ENCODE measurements at places on chromosomes 7 and 10.

- no peak for DNase-seq
- H3K36me3 ChIP-seq = no peaks in the 10 kb centered on the region
- H3K27ac ChIP-seq = no peak overlapping the region
Measured at GRCh38 chr7:38675494-38676106, 44.4 kb upstream of the AMPH start.

DNA sequence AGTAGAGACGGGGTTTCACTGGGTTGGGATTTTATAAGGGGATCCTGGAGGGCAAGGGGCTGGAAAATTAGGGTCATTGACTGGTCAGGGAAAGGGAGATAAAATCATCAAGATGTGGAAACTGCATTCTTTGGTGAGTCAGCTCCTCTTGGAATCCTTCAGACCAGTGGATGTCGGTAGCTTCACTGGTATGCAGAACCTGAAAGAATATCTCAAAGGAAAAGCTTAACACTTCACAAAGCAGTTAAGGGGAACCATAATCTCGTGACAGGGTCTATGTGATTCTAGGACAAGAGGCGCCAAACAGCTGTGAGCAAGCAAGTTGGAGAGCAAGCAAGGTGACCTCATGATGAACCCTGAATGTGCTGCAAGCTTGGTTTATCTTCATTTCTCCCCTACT is 634.7 kb upstream of the AUTS2 start:
- no peak overlapping the region for H3K27ac ChIP-seq
- H3K4me1 ChIP-seq = no peaks in the 10 kb centered on the region
- peaks cover 12% of the 10 kb centered on the region for H3K27me3 ChIP-seq
- H3K4me3 ChIP-seq = no peak overlapping the region
- no peaks in the 10 kb centered on the region for H3K36me3 ChIP-seq

GRCh38 chr10:61978965-61979364 is 77.5 kb downstream of the ARID5B start:
- no peaks in the 10 kb centered on the region for H3K4me1 ChIP-seq
- no peaks in the 10 kb centered on the region for H3K27me3 ChIP-seq
- DNase-seq = no peak
- H3K27ac ChIP-seq = no peak overlapping the region
- no peak overlapping the region for H3K4me3 ChIP-seq
- peaks cover 18% of the 10 kb centered on the region for H3K36me3 ChIP-seq

DNA sequence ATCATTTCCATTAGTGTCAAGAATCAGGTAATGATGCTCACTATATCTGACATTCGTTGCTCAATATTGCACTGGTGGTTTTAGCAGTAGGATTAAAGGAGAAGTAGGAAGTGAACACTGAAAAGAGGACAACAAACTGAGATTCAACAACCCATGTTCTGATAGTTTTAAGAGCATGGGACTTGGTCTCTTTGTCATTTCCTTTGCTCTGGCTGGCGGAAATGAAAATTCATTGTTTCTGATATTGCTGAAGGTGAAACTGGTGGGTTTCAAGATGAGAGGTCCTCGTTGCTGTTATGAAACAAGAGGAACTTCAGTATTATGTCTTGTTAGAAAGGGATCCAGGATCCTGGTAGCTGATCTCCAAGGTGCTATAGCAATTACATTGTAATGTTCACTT is 129.0 kb downstream of the DNAH11 start:
- H3K27ac ChIP-seq = no peak overlapping the region
- DNase-seq = no peak
- no peaks in the 10 kb centered on the region for H3K27me3 ChIP-seq
- no peak overlapping the region for H3K4me3 ChIP-seq
- no peaks in the 10 kb centered on the region for H3K4me1 ChIP-seq

Measured in nephron progenitor cell (in vitro differentiated cells).